Activated naive CD4-positive, alpha-beta T cell treated with anti-CD3 and anti-CD28 coated beads, Interleukin-2, amount 10 ng/mL, durations not matched to agents 7 days and 5 days (primary cell): ENCODE measurements at places on chromosomes 6 and 20.

DNA sequence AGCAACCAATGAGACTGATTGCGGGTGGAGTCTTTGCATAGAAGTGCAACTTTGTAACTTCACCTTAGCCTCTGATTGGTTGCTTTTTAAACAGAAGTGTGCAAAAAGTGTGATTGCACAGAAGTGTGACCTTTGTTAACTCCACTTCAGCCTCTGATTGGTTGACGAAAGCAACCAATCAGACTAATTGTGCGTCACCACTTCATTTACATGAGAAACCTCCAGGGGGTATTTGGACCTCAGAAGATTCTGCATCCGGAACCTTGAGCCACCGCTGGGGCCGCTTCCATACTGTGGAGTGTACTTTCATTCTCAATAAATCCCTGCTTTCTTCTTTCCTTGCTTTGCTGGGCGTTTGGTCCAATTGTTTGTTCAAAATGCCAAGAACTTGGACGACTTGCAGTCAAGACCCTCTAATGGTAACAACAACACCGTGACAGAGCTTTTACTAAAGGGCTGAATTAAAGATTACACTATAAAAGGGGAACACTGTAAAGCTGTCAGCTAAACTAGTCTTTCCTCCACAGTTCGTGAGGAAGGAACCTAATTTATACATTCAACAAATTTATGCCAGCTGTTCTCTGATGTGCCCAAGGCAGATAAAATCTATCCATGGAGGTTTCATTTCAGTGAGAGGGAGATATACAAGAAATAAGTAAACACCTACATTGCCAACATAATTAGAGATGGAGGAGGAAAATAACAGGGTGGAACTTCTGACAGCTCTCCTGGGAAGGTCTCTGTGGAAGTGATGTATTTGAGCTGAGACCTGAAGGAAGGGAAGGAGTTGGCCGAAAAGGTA, 1.4 kb upstream of the HECA start:
- H3K27ac ChIP-seq = peak overlapping the region; percentile 8
- no peak for DNase-seq
- H3K27me3 ChIP-seq = no peaks in the 10 kb centered on the region
- no peak overlapping the region for H3K4me3 ChIP-seq

DNA sequence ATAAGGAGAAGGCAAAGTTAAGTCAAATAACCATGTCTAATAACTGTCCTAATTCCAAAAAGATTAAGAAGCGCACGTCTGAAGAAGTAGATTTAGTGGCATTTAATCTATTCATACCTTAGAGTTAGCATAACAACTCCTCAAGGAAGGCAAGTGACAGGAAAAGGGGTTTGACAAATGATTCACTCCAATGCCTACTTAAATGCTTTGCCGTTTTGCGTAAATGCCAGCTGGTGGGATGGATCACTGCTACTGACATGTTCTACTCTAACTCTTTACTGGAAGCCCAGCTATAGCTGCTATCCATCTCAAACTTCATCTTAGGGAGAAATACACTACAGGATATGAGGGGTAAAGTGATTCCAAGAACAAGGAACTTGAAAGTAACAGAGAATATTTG, 347.3 kb upstream of the RUNX2 start:
- DNase-seq = no peak
- no peaks in the 10 kb centered on the region for H3K27me3 ChIP-seq
- H3K4me1 ChIP-seq = peaks cover 34% of the 10 kb centered on the region
- H3K4me3 ChIP-seq = no peak overlapping the region
- peaks cover 4% of the 10 kb centered on the region for H3K36me3 ChIP-seq
- H3K27ac ChIP-seq = no peak overlapping the region

- no peak for DNase-seq
- no peak overlapping the region for H3K27ac ChIP-seq
- H3K36me3 ChIP-seq = no peaks in the 10 kb centered on the region
- H3K4me1 ChIP-seq = no peaks in the 10 kb centered on the region
- H3K27me3 ChIP-seq = peaks cover 8% of the 10 kb centered on the region
These were observed 93.6 kb downstream of the MYB start for GRCh38 chr6:135274561-135275293.

GRCh38 chr6:141105481-141105880, 1027.2 kb upstream of the GJE1 start:
- no peaks in the 10 kb centered on the region for H3K4me1 ChIP-seq
- H3K36me3 ChIP-seq = no peaks in the 10 kb centered on the region
- no peaks in the 10 kb centered on the region for H3K27me3 ChIP-seq

DNA sequence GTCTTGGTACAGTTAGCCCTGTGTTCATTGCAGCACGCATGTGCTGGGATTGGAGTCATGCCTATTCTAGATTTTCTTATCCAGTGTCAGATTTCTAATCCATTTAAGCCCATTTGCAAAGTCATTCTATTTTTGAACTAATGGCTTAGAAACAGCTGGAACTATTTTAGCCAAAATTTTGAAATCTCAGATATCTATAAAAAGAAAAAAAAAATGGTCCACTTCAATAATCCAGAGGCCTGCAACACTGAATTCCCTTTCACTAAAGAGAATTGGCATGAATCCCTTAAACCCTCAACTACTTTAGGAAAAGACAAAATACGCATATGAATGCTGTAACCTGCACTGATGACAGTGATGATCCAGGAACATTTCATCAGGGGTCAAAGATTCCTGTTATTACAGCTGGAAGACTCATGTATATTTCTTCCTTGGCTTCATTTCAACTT, 1.5 kb downstream of the COL21A1 start:
- no peak for DNase-seq
- H3K27ac ChIP-seq = no peak overlapping the region
- H3K27me3 ChIP-seq = peaks cover 12% of the 10 kb centered on the region
- no peak overlapping the region for H3K4me3 ChIP-seq
- no peaks in the 10 kb centered on the region for H3K36me3 ChIP-seq
- no peaks in the 10 kb centered on the region for H3K4me1 ChIP-seq

DNA sequence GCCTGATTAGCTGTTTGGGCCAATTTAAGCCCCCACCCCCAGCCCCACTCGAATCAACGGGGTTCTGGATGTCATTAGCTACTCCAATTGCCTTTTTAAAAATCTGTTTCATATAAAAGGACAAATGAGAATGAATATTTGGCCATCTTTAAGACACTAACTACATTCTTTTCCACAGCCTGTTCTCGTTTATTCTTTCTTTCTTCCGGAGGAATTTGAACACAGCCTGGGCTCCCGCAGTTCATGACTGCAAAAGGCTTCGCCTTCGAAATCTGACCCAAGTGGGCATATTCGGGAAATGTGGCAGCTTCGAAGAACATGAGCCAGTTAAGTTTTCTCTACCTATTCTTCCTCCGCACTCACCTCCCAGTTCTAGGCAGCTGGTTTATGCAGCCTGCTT, 49.4 kb upstream of the NFATC2 start:
- no peaks in the 10 kb centered on the region for H3K36me3 ChIP-seq
- DNase-seq = no peak

DNA sequence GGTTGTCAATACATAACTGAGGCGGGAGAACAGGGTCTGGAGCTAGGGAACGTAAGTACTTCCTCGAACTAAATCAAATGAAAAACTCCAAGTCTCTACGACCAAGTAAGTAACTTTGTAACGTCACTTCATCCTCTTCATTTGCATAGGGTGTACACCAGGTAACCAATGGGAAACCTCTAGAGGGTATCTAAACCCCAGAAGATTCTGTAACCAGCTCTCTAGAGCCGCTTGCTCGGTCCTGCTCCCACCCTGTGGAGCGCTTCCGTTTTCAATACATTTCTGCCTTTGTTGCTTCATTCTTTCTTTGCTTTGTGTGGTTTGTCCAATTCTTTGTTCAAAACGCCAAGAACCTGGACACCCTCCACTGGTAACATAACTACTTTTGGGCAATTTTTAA, 133.5 kb upstream of the TMEM170B start:
- peaks cover under 1% of the 10 kb centered on the region for H3K27me3 ChIP-seq
- no peak overlapping the region for H3K4me3 ChIP-seq
- no peak overlapping the region for H3K27ac ChIP-seq
- DNase-seq = no peak
- peaks cover 4% of the 10 kb centered on the region for H3K36me3 ChIP-seq

- H3K27me3 ChIP-seq = no peaks in the 10 kb centered on the region
- no peaks in the 10 kb centered on the region for H3K36me3 ChIP-seq
- H3K4me1 ChIP-seq = no peaks in the 10 kb centered on the region
- H3K4me3 ChIP-seq = no peak overlapping the region
These were observed 396.3 kb downstream of the ZFAND3 start for GRCh38 chr6:38215651-38216311.

- no peaks in the 10 kb centered on the region for H3K27me3 ChIP-seq
- H3K4me3 ChIP-seq = no peak overlapping the region
- H3K36me3 ChIP-seq = no peaks in the 10 kb centered on the region
These were observed 6.5 kb downstream of the BMP5 start for GRCh38 chr6:55868771-55869479.

GRCh38 chr6:53513056-53513455, 31.8 kb downstream of the GCLC start:
- H3K27ac ChIP-seq = no peak overlapping the region
- peaks cover 11% of the 10 kb centered on the region for H3K36me3 ChIP-seq
- no peaks in the 10 kb centered on the region for H3K4me1 ChIP-seq
- no peak overlapping the region for H3K4me3 ChIP-seq
- no peak for DNase-seq
- no peaks in the 10 kb centered on the region for H3K27me3 ChIP-seq

- H3K36me3 ChIP-seq = peaks cover 50% of the 10 kb centered on the region
- H3K4me3 ChIP-seq = peak overlapping the region; percentile 86
- H3K27ac ChIP-seq = peak overlapping the region; percentile 96
- peaks cover 8% of the 10 kb centered on the region for H3K27me3 ChIP-seq
- no peak for DNase-seq
These were observed 148.7 kb upstream of the NEDD9 start for GRCh38 chr6:11380969-11381744.

DNA sequence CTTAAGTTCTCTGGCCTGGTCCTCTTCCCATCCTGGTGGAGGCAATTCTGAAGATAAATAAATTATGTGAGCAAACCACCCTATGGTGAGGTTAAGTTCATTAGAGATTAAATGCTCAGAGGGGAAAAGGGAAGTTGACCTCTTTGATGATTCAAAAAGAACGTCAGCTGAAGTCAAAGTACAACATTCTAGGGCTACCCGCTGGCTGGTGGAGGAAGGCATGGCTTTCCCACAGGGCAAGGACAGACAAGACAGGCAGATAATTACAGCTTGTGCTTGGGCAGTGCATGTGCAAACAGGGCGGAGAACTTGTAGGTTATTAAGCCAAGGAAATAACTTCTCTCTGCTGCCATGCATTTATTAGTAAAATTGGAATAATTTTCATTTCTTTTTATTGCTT, 91.0 kb upstream of the SLC24A3 start:
- no peak overlapping the region for H3K4me3 ChIP-seq
- H3K36me3 ChIP-seq = no peaks in the 10 kb centered on the region
- no peaks in the 10 kb centered on the region for H3K27me3 ChIP-seq
